ENCODE measurements at places on chromosomes 1 and 21.

- no peak for DNase-seq
Measured at GRCh38 chr1:16921391-16922185, at the start of gene CROCC. CROCC (plus strand) TSS chr1:16921931; CDS start chr1:16922019, 88 bp downstream.

DNA sequence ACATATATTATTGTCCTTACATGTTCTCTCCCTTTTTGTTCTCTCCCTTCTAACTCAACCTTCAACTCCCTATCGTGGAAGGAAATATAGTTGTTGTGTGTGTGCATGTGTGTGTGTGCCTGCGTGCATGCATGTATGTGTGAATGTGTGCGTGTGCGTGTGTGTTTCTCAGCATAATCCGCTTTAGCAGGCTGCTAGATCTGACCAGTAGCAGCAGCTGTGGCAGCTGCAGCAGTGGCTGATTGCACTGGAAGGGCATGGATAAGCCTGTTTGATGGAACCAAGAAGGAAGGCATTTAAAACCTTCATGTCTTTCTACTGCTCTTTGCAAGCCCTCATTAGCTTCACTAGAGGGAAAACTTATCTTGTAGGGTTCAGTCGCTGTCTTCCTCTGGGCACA lies 65.6 kb upstream of the IRF2BP2 start:
- no peak for DNase-seq

- no peak for DNase-seq
Measured at GRCh38 chr1:16677552-16678431, 11.0 kb upstream of the RNU1-3 start.

DNA sequence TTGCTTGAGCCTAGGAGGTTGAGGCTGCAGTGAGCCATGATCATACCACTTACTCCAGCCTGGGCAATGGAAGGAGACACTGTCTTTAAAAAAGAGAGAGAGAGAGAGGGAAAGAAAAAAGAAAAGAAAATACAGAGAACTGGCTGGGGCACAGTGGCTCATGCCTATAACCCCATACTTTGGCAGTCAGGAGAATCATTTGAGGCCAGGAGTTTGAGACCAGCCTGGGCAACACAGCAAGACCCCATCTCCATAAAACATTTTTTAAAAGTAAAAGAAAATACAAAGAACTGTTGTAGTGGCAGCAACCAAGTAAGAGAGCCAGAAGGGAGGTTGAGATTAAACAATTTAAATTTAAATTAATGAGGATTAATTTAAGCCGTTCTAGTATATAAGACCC lies 39.8 kb downstream of the WDTC1 start:
- no peak for DNase-seq

GRCh38 chr1:194295685-194296084 lies 1109.3 kb upstream of the B3GALT2 start:
- DNase-seq: no peak

- no peak for DNase-seq
Measured at GRCh38 chr1:241263346-241263745, 93.7 kb downstream of the RGS7 start.

- no peak for DNase-seq
Measured at GRCh38 chr21:43343095-43343991, 83.6 kb downstream of the SIK1 start.

DNA sequence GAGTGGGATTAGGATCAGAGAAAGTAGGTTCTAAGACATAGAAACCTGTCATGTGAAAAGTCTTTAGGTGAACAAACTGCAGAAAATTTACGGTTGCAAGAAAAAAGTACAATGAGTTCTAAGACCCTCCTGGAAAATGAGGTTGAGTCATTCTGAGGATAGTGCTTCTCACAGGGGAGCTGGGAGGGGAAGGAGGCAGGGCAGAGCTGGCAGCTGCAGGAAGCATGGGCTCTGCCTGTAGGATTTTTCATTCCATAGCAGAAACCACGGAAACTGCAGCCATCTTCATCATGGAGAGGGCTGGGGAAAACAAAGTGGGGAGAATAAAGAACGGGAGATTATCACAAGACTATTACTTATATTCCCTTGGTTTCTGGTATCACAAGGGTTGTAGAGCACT lies 25.8 kb upstream of the THEM4 start:
- no peak for DNase-seq

GRCh38 chr1:154423304-154423987 lies 18.3 kb downstream of the IL6R start:
- DNase-seq: no peak

DNA sequence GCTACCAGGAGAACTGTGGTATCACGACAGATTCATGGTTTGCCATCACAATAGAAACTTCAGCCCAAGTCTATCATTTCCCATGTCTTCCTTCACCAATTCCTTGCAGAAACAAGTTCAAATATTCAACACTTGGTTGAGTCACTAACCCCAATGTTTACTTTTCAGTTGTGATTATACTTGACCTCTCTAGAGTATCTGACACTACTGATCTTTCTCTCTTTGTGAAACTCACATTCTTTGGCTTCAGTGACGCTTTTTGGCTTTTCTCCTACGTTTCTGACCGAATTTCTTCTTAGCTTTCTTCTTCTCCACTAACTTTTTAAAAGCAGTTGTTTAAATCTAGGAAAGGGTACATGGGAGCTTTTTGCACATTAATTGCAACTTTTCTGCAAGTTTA lies 48.8 kb upstream of the HMGB4 start:
- DNase-seq: no peak

GRCh38 chr1:13799502-13800283 lies 99.7 kb downstream of the PRDM2 start:
- no peak for DNase-seq

GRCh38 chr1:68375919-68376318 lies 73.8 kb downstream of the RPE65 start:
- no peak for DNase-seq

DNA sequence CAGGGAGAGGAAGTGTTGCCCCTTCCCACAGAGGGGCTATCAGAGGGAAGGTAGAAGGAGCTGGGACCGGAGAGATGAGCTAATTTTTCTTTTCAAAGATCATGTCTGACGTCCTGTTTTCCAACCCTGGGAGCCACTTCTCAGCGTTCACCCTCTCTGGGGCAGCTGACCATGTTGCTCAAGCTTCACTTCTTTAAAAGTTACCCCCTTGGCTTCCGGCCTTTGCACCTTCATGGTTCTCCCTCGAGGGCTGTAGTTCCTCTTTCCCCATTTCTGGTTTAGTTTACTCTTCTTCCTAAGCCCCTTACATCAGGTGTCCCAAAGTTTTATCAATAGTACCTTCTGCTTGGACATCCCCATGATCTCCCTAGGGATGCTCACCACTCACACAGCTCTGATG lies 23.8 kb upstream of the CSF1 start:
- DNase-seq: peak; percentile 60

GRCh38 chr1:97352936-97353382 lies 567.9 kb downstream of the DPYD start:
- no peak for DNase-seq

DNA sequence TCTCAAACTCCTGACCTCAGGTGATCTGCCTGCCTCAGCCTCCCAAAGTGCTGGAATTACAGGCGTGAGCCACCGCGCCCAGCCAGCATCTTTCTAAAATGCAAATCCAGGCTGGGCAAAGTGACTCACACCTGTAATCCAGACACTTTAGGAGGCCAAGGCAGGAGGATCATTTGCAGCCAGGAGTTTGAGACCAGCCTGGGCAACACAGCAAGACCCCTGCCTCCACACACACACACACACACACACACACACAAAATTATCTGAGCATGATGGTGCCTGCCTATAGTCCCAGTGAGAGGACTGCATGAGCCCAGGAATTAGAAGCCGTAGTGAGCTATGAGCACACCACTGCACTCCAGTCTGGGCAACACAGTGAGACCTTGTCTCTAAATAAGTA lies 16.8 kb upstream of the PABPC4 start:
- DNase-seq: no peak

- no peak for DNase-seq
Measured at GRCh38 chr1:2135441-2135841, 59.1 kb downstream of the FAAP20 start.

DNA sequence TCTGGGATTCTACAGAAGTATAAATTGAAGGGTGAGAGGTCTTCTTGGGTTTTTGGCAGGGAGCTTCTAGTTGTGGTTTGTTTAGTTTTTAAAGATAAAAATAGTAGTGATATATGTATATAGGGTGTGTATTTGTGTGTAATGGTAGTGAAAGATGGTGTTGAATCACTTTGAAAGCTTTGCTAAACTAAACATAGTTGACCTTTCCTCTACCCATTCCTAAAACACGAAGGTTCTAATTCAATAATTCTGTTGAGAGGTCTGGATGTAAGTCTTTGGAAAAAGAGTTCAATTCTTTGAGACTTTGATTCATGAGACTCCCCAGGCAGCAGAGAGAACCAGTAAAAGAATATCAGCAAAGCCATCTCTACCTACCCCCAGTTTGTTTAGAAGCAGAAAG lies 247.9 kb upstream of the DUSP10 start:
- no peak for DNase-seq

- DNase-seq: no peak
Measured at GRCh38 chr1:84319662-84320061, 18.2 kb downstream of the SAMD13 start.

- DNase-seq: no peak
Measured at GRCh38 chr1:204041803-204042505, 31.0 kb upstream of the SOX13 start.

DNA sequence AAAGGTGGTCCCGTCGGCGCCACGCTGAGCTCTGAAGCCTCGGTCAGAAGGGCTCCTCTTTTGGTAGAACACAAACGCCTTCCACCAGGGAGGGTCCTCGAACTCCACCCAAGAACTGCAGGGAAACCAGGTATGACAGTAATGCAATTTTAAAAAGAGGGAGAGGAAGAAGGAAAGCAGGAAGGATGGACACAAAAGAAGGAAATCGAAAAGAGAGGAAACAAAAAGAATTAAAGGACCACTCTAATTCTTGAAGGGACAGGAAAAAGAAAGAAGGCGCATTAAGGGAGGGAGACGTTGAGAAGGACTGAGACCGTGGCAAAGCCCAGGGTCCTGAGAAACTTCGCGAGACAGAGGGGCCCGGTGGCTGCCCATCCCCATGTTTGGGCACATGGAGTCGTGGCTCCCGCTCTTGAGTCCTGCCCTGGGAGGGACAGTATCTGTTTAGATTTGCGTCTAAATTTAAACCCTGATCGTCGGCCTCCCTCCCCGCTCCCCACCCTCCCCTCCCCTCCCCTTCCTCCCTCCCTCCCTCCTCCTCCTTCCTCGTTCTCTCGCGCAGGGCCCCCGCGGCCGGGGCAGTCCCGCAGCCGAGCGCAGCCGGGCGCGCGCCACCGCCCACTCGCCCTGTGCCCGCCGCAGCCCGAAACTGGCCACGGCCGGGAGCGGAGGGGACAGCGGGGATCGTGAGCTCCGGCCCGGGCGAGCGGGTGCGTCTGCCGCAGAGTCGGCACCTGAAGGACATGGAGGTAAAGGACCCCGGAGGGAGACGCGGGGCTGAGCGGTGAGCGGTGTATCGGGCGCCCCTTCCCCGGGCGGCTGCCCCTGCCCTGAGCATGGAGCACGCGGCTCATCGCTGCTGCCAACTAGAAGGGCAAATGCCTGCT lies at the start of gene RCSD1:
Gene RCSD1, plus strand, starts transcription at position 552 of the 887 bp plus-strand sequence. Its CDS starts 192 bp downstream, at position 744.
- DNase-seq: no peak

DNA sequence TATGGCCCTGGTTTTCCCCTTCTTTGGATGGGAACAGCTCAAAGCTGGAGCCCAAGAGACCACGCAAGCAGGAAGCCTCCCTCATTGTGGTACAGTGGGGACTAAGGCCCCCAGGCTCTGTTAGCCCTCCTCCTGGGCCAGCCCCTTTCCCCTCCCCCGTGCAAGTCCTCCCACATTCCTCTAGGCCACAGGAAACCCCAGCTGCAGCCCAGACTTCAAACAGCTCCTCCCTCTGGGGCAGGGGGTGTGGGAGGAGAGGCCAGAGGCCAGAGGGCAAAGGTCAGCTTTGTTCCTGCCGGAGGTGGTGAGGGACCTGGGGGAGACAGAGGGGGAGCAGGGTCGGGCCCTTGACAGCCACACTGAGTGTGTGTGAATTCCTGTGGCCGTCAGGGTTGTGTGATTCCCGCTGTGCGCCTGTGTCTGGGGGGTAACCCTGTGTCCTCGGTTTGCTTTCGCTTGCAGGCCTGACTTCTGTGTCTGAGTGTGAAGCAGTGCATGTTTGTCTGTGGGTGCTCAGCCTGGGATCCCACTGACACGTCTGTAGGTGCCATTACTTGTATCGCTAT lies 3.4 kb upstream of the AHDC1 start:
- DNase-seq: no peak

GRCh38 chr1:147738739-147739476 lies 21.5 kb downstream of the GJA5 start:
- no peak for DNase-seq

GRCh38 chr1:94119796-94120569 lies 965 bp downstream of the ABCA4 start:
- DNase-seq: no peak

DNA sequence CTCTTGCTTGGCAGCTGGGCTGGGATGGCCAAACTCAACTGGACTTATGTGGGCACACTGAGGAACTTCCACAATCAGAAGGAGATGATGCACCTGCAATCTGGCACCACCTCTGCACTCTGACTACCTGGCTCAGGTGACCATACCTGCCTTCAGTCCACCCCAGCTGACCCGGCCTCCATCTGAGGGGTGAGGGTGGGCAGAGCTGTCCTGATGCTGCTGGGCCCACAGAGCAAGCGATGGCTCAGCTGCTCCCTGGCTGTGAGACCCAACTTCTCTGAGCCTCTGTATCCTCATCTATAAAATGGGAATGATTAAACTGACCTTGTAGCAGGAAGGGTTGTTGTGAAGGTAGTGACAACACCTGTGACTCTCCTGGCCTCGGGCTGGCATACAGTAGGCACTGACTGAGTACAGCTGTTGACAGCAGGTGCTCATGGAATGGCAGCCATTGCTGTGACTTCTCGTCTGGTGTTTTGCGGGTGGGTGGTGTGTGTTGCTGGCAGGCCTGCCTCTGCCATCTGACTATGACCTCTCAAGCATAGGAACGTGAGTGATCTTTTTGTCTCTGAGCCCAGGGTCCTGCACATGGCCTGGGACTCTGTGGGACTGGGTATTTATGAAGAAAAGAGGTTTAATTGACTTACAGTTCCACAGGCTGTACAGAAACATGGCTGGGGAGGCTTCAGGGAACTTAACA lies 438.5 kb downstream of the PTPRU start:
- no peak for DNase-seq

DNA sequence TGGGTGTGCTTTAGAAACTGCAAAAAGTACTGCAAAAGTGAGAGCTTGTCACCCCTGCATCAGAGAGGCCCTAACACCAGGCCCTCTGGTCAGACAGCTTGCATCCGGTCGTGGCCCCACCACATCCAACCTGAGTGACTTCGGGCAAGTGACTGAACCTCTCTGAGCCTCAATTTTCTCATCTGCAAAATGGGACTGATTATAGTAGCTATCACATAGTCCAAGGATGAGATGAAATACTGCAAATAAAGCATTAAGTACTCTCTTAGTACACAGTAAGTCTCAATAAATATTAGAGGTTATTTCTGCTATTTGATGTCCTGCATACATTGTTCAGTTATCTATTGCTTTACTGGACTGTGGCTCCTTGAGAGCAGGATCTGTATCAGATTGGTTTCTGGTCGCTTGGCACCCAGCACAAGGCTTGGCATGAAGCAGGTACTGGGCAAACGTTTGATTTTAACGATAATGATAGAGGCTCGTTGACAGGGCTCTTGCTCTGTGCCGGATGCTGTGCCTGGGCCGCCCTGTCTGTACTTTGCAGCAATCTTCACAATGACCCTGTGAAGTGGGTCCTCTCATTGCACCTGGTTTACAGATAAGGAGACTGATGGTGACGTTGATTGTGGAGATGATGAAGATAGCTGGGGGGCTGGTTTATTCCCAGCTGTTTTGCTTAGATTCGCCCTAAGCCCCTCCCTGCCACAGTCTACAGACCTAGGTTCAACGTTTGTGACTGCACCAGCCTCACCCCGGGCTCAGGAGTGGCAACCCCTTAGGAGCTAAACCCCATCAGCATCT lies 43.6 kb downstream of the RAP1GAP start:
- DNase-seq: no peak

GRCh38 chr1:39158327-39159086 lies 46.0 kb upstream of the MACF1 start:
- DNase-seq: no peak

All from SIG-M5 (cell line).